ENCODE measurements at places on chromosomes 13 and 19.
A peak's percentile ranks its signal among the peaks of the same experiment; 100 is the strongest.

GRCh38 chr19:2040647-2041432 is 10.2 kb downstream of the MKNK2 start:
- DNase-seq = peak; percentile 23

GRCh38 chr19:53903055-53903680 is 5.9 kb upstream of the CACNG7 start:
- no peak for DNase-seq

DNA sequence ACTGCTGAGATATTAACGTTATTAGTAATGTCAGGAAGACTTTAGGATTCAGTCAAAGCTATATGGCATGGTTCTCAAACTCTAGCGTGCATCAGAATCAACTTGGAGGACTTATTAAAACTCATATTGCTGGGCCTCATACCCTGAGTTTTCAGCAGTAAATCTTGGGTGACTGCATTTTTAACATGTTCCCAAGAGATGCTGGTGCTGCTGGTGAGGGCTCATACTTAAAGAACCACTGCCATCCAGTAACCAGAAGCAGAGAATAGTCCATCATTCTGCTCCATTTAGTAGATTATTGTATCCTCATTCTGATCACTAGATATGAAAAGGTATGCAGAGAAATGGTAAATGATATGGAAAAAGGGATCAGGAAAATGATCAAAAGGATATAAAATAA is 7.9 kb downstream of the GPR12 start:
- no peak for DNase-seq

DNA sequence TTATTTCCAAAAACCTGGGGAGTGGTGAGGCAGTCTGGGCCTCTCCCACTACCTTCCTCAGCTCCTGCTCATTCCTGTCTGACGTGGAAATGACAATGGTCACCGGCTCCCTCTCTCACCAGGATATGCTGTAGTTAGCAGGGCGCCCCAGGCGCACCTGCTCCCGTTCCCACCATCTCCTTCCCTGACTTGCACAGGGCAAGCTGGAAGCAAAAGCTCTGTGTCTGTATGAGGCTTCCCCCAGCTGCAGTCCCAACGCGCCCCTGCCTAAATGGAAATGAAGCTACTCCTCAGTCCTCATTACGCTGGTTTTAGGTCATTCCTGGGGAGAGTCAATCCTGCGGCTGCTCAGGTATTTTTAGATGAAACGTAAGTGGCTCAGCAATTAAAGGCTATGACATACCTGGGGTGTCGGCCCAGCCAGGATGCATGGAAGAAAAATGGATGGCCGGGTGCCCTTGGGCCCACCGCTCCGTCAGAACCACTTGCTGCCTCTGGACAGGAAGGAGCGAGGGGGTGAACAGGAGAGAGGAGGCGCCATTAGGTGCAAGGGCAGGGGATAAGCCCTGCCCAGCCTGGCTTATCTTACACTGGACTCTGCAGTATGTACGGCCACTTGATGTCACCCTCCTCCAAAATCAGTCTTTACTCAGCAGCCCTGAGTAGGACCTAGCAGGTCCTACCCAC is 32.4 kb downstream of the DHRS12 start:
- DNase-seq = no peak

GRCh38 chr19:48329167-48329891 is 4.0 kb downstream of the EMP3 start:
- peak; percentile 59 for DNase-seq

All from CD8-positive, alpha-beta T cell (primary cell).